Choroid plexus epithelial cell (primary cell): ENCODE measurements at places on chromosomes 1 and 21.

DNA sequence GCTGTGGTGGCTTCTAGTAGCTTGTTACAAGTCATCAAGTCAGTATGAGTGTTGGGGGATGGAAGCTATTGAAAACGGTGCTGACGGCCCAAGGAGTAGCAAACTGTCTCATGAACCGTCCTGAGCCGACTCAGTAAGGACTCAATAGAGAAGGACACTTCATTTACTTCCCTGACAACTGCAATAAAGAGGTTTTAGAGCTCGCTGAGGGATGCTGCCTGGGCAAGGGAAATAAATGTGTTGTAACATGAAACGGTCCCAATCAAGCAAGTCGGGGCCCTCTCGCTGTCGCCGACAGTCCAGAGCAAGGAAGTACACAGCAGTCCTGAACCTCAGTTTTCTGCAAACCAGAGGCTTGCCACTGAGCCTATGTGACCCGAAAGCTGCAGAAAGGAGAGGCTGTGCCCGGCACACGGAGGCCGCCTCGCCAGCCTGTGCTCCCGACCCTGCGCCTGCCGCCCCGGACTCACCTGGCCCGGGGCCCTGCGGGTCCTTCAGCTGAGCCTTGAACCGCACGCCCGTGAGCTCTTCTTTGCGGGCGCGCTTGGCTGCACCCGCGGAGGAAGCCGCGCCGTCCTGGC is 423 bp downstream of the URB1 start:
- peak; percentile 43 for DNase-seq

GRCh38 chr1:19893687-19894086 is 11.5 kb downstream of the OTUD3 start:
- DNase-seq, result no peak

- DNase-seq, result no peak
These were observed 22.2 kb upstream of the KCNJ15 start for GRCh38 chr21:38234395-38235142.

DNA sequence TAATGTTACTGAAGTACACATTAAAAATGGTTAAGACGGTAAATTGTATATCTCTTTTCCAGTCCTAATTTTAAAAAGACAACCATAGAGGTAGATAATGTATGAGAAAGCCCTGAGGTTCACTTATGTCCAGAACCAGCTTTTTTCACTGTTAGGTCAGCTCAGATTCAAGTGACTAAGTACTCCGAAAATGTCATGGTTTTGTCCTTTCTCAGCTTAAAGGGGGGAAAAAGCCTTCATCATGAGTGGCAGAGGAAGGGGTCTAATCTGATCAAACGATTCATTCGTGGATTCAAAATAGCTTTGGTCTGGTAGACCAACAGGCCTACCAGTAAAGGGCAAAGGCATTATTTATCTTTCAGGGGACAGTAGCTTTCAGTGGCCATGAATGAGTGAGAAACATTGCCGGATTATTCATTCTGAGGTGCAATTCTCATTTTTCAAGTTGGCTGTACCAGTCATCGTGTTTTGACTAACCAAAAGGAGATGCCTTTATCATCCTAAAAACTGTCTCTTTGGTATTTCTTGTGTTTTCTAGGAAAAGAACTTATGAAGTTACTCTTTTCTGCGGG is 208.4 kb downstream of the HHIPL2 start:
- no peak for DNase-seq

GRCh38 chr1:47389731-47390130 is 26.4 kb upstream of the FOXE3 start:
- no peak for DNase-seq

GRCh38 chr1:176785056-176785455 is 322.1 kb downstream of the PAPPA2 start:
- no peak for DNase-seq

- no peak for DNase-seq
These were observed 104.5 kb upstream of the HNRNPU start for GRCh38 chr1:244968881-244969280.

GRCh38 chr1:174999936-175000696 is at the start of gene CACYBP:
TSS of gene CACYBP (plus strand) at chr1:174999947. CDS start at chr1:175000181, 234 bp downstream.
- peak; percentile 56 for DNase-seq

- peak; percentile 85 for DNase-seq
These were observed 21.3 kb downstream of the IFI16 start for GRCh38 chr1:159030877-159031447.

- DNase-seq, result peak; percentile 57
These were observed 110.0 kb downstream of the ADSS2 start for GRCh38 chr1:244341455-244342450.

DNA sequence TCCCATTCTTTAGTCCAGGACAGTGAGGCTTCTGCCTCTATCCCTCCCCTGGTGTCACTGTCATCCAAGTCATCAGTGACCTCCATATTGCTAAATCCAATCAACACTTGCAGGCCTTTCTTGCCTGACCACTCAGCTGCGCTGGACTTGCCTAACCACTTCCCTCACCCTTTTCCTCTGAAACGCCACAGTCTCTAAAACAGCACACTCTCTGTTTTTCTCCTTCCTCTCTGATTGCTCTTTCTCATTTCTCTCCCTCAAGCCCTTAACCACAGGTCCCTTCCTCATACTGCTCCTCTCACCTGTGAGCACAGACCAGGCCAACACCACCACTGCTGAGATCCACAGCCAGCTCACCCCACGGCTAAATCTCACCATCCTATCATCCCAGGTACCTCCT is 17.5 kb downstream of the TAL1 start:
- DNase-seq, result no peak
